Spleen (tissue), 13 donors: ENCODE measurements at places on chromosomes 4 and X. TPM values are rescaled to one million over a fixed set of nuclear protein-coding genes. Genes with fewer than 3 reads are reported as not detected.

DNA sequence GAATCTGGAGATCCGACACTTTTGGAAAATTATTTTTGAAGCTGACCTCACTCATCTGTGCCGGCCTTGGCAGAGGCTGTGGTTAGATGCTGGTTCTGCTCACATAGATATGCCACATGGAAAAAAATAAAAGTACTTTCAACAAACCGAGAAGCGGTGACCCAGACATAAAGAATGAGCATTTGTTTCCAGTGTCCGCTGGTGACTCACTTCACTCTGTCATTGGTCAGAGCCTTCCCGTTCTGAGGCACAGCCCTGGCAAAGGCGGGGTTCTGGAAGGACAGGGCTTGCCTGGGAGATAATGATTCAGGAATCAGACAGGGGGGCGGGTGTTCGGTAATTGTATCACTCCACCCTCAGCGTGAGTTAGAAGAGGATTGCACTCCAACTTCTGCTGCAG, 172.4 kb upstream of the MXRA5 start:
- DNase-seq, result no peak

GRCh38 chr4:56692576-56692975, 11.5 kb upstream of the HOPX start:
- no peak for DNase-seq

DNA sequence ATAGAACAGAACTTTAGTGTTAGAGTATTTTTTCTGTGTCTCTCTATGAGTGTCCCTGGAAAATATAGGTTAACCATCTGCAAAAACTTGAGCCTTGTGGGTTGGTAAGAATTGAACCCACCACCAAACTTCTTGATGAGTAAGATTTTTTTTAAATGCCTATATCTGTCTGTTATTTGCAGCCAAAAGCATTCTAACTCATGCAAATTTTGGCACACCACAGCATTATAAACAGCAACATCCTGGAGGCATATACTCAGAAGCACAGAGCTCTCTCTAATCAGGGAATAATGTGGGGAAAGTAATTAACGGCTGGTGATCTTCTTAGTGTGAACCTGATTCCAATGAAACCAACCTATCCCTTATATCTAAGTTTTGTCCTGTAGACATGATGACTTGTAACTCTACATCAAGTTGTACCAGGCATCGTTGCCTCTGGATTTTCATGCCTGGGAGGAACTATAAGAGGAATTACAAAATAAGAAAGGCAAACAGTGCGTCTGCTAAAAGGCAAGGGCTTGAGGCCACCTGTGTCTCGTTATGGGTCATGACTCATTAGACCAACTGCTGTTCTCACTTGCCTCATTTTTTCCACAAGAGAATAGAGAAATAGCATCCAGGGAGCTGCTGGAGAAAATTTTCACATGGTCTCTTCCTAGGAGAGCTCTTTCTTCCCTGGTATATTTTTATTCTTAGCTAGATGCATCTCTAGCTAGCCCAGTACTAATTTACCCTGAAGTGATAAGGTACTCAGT, 202.4 kb downstream of the CHIC2 start:
- DNase-seq, result no peak

DNA sequence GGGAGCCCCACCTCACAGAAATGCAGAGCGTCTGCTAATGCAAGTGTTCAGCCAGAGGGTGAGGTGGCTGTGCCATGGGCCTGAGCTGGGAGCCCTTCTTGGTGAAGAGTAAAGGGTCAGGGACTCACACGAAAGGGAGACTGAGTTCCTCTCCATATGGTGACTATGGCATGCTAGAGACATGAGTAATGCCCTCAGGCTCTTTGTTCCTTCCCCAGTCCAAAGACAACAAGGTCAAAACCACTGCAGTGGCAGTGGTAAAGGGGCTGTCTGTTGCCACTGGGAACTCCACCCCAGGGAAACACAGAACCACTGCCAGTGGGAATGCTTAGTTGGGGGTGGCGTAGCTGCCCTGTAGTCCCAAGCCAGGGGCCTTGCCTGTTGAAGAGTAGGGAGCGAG, 22.4 kb downstream of the RAB40AL start:
- no peak for DNase-seq

DNA sequence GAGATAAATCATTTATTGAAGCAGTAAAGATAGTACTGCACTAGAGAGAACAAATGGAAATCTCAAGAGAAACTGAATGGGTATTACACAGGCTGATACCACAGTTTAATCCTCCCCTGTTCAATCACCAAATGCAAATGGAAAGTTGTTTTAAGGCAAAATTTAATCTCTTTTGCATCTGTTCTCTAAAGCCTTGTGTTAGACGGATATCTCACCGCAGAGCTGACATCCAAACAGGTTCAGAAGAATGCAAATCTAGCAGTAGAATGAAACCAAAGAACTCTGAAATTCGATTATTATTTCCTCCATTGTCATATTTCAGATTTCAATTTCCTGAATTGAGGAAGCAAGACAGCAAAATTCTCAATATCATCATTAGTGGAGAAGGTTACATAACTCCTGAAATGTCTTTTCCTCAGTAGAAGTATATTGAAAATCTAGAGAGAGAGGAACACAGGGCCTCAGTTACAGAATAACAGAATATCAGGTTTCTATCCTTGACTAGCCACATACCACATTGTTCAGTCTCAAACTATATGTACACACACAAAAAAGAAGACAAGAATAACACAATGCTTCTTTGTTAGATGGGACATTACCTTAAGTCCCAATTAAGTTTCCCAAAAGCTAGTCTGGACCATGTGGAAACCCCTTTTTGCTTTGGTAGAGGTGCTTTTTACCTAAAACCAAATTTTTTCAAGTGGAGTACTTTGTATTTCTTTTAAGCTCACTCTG, 94.1 kb upstream of the BANK1 start:
- DNase-seq, result no peak

DNA sequence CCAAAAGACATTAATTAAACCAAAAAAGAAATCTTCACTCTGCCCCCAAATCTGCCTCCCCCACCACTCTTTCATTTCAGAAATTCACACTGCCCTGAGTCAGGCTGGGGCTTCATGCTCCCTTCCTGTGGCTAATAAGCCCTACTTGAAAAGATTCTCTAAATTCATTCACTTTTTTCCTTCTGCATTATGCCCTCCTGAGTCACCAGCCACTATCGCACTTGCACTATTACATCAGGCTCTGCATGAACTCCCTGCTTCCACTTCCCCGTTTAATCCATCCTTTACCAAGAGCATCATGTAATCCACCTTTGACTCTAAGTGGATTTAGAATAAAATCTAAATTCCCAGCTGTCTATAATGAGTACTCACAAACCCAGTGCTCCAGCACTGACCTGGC, 295.4 kb upstream of the KLF3 start:
- no peak for DNase-seq

GRCh38 chr4:2672700-2673099, 83.4 kb downstream of the TNIP2 start:
- DNase-seq, result no peak

DNA sequence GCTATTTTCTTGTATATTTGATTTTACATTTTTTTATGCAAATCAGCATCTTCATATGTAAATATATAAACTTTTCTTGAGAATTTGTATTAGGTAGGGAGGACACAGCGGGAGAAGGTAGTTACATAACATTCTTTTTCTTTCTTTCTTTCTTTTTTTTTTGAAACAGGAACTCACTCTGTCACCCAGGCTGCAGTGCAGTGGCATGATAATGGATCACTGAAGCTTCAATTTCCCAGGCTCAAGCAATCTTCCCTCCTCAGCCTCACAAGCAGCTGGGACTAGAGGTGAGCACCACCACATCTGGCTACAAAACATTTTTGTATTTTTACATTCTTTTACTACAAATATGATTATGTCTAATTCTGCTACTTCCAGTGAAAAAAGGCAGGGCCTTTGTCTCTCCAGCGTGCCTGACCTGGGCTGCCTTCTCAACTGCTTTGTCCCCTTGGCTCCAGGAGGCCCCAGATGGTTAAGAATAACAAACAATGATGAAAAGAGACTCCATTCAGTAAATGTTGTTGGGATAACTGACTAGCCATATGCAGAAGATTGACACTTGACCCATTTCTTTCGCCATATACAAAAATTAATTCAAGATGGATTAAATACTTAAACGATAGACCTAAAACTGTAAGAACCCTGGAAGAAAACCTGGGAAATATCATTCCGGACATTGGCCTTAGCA, 46.5 kb upstream of the FAT4 start:
- DNase-seq, result no peak

- peak; percentile 87 for DNase-seq
Measured at GRCh38 chrX:20265726-20266681, 705 bp downstream of the RPS6KA3 start.

DNA sequence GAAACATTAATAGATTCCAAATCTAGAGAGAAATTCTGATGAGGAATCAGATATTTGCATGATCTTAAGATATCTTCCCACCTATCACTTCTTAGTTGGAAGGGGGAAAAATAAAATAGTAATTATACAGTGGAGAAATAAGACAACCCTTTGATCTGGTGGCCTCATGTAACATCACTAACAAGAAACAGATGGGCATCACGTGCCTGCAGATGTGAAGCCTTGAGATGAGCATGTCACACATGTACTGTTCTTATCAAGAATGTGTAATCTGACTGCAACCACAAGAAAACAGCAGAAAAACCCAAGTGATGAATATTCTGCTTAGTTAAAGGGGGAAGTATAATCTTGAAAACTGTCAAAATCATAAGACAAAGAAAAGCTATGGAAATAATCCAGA, 31.4 kb upstream of the NKX6-1 start:
- DNase-seq, result no peak

GRCh38 chr4:142281999-142282398, 564.1 kb downstream of the INPP4B start:
- DNase-seq, result no peak

DNA sequence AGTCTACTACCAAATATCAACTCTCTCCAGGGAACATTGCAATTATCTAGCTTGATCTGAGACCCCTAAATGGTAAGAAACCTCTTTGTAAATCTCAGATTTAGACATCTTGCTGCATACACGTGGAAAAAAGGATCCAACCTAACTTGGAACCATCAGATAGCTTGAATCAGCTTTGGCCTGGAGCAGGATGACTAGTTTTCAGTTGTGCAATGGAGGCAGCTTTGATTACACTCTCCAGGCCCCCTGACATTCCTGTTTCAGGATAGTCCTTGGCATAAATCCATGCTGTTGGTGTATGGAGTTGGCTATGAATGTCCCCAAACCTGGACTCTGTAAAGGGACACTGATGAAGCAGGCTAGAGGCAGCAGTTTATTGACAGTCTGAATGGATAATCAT, 1061.9 kb upstream of the TENM3 start:
- DNase-seq, result no peak

- no peak for DNase-seq
Measured at GRCh38 chr4:169620880-169621248, 486 bp downstream of the CLCN3 start.

DNA sequence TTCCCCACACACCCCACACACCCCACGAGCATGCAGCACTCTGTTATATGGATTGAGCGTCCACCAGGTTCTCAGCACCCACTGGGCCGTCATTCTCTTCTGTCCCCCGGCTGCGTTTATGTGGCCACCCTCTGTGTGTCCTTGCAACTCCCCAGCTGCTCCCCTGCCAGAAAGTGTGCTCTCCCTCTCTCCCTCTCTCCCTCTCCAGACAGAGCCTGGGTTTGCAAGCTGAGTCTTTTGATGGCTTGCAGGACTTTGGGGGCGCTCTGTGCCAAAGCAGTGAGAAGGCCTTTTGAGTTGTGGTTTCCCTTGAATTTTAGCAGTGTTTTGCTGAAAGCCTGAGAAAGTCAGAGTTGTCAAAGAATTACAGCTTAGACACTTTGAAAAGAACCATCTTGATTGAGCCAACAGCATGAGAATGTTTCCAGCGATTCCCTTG, 173.5 kb downstream of the DCLK2 start:
- DNase-seq, result no peak

- DNase-seq, result no peak
Measured at GRCh38 chrX:37817176-37817575, 30.2 kb downstream of the DYNLT3 start.

Gene EGFL6
- 0.20 TPM for polyA plus RNA-seq

Gene PRKG2
- 0.14 TPM for polyA plus RNA-seq

Gene UGT2B11
- polyA plus RNA-seq, result not detected

Gene RASL11B
- polyA plus RNA-seq, result 12.2 TPM

Gene VCX3B
- 0.08 TPM for polyA plus RNA-seq

Gene C1QTNF7
- 0.99 TPM for polyA plus RNA-seq

Gene SSX1
- polyA plus RNA-seq, result not detected
